ENCODE measurements at places on chromosomes 11 and 22. TPM values are rescaled to one million over a fixed set of nuclear protein-coding genes. Genes with fewer than 3 reads are reported as not detected.

The IL17REL gene
- total RNA-seq = not detected

- DNase-seq = no peak
Observed at GRCh38 chr11:108838792-108839105, 173.9 kb downstream of the DDX10 start.

The CHST1 gene
- total RNA-seq = 4.0 TPM

DNA sequence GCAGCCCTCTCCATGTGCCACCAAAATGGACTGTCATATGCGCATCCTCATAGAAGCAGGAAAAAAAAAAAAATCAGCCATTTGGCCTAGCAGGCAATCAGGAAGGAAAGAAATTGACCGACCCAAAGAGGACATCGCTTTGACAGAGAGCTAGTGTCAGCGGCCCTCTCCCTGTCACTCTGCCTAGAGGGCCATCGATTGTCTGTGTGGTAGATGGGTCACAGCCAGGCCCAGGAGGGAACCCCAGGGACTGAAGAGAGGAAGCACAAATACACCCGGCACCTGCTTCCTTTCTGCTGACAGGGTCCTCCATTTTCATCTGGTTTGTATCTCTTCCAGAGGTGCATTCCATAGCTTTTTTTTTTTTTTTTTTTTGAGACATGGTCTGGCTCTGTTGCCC is 21.8 kb downstream of the VPS37C start:
- no peak for DNase-seq

DNA sequence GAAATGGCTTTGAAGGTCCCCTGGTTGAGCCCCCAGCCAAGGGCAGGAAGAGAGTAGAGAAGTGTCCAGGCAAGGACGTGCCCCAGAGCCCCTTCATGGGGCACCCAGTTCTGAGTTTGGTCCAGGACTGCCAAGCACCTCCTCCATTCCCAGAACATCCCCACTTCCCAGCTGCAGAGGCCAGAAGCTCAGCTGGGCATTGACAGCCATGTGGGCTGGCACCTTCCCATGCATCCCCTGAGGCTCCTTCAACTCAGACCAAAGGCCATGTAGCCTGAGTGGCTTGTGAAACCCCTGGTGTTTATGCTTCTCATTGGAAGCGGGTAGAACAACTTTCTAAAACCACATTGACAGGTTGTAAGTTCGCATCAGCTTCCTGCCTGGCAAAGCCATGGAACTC is 789.6 kb downstream of the TBC1D22A start:
- DNase-seq = no peak

The GLB1L2 gene
- total RNA-seq = 13.4 TPM

DNA sequence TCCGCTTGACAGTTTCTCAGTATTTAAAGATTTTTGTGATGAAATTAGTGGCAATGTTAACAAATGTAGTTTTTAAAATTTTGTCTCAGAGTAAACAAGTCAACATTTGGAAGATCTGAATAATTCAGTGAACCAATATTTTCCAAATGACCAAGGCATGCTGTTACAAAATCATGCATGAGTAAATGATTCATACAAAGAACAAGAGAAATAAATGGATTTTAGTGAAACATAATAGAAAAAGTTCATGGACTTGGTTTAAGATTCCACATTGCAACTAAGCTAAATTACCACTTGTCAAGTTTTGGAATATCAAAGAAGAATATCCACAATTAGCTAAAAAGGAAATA is 125.7 kb upstream of the SNX19 start:
- DNase-seq = no peak

- no peak for DNase-seq
Observed at GRCh38 chr11:46658259-46658658, 40.9 kb downstream of the ATG13 start.

The MS4A3 gene
- total RNA-seq = not detected

The SCT gene
- total RNA-seq = not detected

- DNase-seq = no peak
Observed at GRCh38 chr11:62719302-62719978, 7.8 kb downstream of the HNRNPUL2 start.

DNA sequence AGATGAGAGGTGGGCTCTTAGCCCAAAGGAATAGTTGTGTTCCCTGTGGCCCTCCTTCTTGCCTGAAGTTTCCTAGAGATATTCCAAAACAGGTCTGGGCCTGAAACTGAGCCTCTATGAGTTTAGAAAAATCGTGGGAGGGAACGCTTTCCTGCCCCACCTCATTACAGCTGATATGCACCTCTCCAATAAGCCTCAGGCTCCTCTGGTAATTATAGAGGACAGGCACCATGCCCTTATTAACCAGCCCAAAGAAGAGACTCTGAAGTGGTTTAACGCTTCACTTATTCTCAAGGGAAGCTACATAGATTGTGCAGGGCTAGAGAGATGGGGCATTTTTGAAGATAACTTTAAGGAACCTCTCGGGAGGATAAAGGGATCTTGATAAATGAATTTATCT is 3.4 kb upstream of the MPZL2 start:
- DNase-seq = no peak

DNA sequence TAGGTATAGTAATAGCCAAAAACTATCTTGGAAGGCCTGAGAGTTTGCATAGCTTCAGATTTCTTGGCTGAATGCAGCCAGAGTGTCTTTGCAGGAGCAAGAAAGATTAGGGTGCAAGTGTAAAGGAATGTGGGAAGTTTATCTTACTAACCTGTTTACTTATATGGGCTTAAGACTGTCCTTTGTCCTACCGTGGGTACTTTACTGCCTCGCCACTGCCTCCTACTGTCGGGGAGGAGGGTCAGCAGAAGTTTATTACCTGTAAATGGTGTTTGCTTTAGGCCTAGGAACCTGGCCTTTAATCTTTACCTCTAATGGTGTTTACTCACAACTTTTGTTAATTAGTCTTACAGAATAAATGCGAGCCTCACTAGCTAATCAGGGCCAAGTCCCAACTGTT is 633.8 kb downstream of the DLG2 start:
- DNase-seq = no peak

DNA sequence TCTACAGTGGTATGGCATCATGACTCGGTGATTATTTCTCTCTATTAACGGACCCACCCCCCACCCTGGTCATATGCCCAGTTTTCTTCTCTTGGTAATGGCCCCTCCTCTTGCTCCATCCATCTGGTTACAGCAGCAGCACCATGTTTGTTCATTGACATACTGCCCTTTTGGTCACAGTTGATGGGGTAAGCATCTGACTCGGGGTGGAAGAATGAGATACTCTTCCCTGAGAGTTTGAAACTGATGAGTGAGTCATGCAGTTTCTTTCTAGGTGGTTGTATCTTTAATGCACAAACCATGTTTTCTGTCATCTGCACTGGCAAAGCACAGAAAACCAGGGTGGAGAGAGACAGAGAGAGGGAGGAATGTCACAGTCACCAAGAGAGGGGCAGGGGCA is 126.0 kb downstream of the SYN3 start:
- DNase-seq = no peak

- no peak for DNase-seq
Observed at GRCh38 chr11:1766719-1767398, 3.1 kb upstream of the CTSD start.

DNA sequence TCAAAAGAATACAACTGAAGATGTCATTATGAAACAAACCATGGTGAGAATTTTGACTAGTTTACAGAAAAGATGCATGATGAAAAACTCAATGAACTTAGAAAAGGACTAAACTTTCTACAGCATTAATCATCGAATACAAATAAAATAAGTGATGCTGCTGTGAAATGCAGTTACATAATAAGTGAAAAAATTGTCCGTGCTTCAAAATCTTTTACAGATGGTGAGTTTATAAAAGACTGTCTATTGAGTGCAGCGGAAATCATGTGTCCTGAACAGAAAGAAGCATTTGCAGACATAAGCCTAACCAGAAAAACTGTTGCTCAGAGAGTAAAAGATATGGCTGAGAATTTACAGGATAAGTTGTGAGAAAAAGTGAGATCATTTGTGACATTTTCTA is 33.8 kb downstream of the NEAT1 start:
- DNase-seq = no peak

DNA sequence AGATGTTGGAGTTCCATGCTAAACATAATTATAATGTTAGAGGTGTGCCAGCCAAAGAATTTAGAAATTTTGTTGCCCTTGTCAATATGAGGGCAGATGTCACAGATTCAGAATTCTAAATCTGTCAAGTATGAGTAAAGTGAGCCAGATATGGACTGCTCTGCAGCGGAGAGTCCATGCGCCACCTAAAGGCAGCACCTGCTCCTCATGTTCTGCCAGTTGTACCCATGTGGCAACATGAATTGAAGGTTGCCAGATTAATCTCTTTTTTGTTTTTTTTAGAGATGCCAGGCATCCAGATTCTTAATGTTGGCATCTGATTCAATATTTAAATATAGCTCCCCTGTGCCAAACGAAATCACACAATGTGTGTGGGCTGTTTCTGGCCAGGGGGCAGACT is 678.6 kb upstream of the ANO5 start:
- DNase-seq = no peak

- no peak for DNase-seq
Observed at GRCh38 chr22:48800036-48800885, 1027.4 kb downstream of the BRD1 start.

Measured in Daoy (cell line).